ENCODE measurements at places on chromosomes 11 and 22.

GRCh38 chr11:102302241-102302640 is 15.0 kb upstream of the BIRC3 start:
- no peak for DNase-seq

DNA sequence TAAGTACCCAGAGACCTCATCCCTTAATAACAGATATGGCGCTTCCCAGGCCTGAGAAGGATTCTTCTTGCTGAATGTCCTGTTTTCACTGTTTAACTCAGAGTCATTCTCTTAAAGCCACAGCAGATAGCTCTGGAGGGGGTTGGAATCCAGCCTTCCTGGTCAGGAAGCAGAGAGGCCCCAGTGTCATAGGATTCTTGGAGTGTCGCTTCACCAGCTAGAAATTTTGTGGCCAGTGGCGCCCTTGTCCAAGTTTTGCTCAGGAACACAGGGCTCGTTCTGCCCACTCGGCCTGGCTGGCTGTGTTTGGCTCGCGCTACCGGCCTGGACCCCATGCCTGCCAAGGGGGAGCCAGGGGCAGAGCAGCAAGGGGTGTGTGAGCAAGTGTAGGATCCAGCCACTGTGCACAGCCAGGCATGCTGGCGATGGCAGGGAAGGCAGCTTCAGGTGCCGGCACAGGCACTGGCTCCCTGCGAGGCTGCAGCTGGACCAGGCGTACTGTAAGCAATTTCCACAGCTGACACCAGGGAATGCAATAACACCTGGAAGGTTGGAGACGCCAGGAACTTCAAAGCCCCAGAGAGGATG is 214.8 kb upstream of the SESN3 start:
- DNase-seq = no peak

DNA sequence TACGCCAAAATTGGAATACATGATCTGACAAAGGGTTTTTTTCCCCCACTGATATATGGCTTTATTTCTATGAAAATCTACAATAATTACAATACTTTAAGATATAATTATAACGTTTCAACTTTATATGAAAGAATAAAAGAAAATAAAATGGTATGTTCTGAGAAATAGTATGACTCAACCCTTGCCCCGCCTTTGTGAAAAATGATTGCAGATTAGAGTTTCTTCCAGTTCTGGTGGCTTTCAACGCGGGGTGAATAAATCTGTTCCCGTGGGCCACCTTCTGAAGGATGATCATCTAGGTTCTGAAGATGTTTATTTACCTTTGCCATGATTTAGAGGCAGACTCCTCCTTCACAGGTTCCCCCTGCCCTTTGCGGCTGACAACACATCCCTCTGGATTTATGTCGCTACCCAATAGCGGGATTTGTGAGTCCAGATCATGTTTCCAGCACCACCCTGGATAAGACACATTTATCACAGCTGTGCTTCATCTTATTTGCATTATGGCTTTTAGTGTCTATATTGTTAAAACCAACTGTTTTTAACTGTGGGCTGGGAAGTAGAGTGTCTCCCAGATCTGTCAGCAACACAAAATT is 607.0 kb upstream of the KIRREL3 start:
- DNase-seq = no peak

- DNase-seq = peak; percentile 74
These were observed 195.3 kb downstream of the BRD1 start for GRCh38 chr22:49632199-49633009.

DNA sequence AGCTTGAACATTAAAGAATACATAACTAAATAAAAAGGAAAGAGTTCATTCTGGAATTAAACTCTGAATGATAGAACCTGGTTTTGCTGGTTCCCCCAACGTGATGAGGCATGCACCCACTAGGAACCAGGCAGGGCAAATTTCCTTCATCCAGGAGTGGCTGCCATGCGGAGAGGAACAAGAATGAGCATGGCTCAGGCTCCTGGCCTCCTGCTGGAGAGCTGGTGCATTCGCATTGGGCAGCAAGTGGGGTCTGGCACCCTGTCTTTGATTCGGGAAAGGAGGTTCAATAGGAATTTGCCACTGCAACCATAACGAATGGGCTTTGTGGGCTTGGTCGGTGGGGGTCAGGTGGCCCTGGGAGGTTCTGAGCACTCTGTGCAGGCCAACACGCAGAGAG is 169.8 kb upstream of the TENM4 start:
- no peak for DNase-seq

DNA sequence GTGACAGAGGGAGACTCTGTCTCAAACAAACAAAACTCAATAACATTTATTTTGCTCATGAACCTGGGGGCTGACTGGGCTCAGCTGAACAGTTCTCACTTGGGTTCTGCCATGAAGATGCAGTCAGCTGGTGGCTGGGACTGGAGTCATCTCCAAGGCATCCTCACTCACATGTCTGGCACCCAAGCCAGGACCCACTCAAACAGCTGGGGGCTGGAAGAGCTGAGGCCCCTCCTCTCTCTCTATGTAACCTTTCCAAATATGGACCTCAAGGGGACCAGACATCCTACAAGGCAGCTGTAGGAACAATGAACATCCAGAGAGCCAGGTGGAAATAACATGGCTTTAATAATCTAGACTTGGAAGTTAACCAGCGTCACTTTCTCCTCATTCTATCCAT is 16.8 kb downstream of the HSPA8 start:
- no peak for DNase-seq

- no peak for DNase-seq
These were observed 55.8 kb upstream of the RRAS2 start for GRCh38 chr11:14414470-14415461.

DNA sequence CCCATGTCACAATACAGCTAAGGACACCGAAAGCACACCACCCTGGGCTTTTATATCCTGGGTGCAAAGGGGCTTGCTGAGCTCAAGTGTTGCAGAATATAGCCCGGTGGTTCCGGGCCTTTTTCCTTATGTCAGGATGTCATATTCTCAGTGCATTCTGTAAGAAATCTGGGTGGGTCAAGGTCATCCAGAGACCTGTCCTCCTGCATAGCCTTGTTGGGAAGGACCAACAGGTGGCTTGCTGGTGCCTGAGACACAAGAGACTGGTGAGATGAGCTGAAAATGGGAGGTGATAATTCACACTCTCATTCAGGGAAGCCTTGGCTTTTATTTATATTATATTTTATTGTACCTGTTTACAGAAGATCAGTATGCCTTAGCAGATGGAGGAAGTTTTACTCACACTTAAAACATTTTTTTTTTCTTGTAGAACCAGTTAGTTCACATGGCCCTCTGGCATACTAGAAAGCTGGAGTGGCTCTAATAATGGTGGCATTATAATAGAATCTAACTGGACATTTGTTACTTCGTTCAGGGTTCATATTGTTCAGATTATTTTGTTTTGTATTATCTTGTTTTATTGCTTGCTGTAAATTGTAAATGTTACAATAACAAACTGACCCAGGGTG is 14.6 kb upstream of the TMEM123 start:
- DNase-seq = no peak

DNA sequence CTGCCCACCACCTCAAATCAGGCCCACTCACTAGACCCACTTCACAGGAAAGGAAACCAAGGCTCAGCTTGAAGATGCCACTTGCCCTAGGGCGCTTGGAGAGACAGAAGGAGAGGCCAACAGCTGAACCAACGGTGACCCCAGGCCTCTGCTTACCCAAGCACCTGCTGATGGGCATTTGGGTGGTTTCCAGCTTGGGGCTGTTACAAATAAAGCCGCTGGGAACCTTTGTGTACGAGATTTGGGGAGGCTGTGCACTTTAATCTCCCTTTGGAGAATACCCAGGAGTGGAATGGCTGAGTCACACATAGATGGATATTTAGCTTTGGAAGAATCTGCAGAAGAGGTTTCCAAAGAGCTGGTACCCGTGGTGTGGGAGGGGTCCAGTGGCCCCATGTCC is 50.9 kb upstream of the LINC01488 start:
- DNase-seq = no peak

DNA sequence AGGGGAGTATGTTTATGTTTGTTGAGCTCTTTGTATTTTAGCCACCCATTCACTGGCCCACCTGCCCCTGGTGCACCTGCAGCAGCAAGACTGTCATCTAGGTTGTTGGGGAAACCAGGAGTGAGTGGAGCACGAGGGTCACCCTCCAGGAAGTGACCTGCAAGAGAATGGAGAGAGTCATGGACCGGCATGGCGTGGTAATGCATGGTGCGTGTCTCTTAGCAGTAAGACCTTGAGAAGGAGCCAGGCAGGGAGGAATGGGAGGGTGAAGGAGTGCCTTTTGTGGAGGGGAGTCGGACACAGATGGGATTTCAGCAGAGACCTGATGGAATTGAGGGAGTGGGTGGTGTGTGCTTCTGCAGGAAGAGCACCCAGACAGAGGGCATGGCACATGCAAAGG is 37.9 kb downstream of the KCNQ1 start:
- DNase-seq = no peak

DNA sequence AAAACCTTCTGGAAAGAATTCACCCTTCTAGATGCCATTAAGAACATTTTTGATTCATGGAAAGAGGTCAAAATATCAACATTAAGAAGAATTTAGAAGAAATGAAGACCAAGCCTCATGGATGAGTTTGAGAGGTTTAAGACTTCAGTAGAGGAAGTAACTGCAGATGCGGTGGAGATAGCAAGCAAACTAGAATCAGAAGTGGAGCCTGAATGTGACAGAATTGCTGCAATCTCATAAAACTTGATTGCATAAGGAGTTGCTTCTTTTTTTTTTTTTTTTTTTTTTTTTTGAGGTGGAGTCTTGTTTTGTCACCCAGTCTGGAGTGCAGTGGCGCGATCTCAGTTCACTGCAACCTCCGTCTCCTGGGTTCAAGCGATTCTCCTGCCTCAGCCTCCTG is 51.6 kb downstream of the MS4A13 start:
- DNase-seq = no peak

DNA sequence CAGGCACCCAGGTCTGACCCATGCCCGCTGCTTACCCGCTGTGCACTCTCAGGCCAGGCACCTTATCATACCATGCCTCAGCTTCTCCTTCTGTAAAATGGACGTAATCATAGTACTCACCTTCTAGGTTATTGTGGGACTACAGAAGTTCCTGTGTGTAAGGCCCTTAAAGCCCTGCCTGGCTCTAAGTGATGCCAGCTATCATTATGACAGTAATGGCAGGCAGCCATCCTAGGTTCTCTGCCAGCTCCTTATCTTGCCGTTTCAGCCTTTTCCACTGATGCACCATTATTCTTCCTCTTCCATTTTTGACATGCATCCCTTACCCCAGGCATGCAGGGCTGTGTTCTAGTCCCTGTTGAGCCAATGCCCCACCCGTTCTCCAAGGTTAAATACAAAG is 57.9 kb downstream of the DBX1 start:
- DNase-seq = peak; percentile 40

GRCh38 chr22:30357236-30357570 is 396 bp downstream of the CCDC157 start:
- DNase-seq = no peak

DNA sequence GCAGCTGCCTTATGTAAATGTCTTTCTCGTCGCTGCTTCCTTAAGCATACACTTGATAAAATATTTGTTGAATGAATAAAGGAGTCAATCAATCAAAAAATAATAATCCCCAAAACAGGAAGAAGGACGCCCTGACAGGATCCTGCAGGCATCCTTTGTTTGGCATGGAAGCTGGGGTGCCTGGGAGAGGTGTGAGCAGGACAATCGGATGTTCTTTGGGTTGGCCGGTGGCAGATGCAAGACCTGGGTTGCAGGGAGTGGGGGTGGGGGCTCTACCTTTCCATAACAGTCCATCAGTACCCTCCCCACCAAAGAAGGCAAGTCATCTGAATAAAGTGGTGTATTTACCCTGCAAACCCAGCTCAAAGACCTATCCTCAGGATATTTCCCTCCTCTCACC is 1.4 kb upstream of the SHANK2 start:
- DNase-seq = no peak

DNA sequence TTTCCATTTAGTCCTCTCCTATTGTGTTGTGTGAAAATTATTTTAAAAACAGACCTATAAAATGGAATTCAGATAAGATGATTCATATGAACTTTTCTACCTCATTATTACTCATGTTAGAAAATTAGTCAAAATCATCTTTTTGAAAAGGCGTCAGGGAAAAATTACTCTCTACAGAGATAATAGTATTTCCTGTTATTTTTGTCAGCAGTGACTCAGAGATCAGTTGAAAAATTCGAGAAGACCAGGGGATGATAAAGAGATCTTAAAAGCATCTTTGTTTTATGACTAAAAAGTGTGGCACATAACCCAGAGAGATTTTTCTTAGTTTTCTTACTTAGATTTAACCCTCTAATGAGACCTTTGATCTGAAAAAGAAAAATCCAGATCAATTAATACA is 157.9 kb upstream of the CARD18 start:
- no peak for DNase-seq

GRCh38 chr11:45229401-45230020 is 56.6 kb downstream of the SYT13 start:
- DNase-seq = no peak

DNA sequence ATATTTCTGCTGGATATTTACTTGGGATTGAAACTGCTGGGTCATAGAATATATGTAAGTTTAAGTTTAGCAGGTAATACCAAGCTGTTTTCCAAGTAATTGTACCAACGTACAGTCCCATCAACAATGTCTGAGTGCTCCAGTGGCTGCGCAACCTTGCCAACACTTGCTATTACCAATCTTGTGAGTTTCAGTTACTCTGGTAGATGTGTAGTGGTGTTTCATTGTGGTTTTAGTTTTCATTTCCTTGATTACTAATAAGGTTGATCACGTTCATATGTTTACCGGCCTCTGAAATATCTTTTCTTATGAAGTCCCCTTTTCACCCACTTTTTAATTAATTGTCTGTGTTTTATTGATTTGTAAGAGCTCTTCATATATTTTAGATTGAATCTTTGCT is 370.6 kb upstream of the CADM1 start:
- DNase-seq = no peak

GRCh38 chr11:112584672-112585071 is 324.0 kb upstream of the PLET1 start:
- no peak for DNase-seq

DNA sequence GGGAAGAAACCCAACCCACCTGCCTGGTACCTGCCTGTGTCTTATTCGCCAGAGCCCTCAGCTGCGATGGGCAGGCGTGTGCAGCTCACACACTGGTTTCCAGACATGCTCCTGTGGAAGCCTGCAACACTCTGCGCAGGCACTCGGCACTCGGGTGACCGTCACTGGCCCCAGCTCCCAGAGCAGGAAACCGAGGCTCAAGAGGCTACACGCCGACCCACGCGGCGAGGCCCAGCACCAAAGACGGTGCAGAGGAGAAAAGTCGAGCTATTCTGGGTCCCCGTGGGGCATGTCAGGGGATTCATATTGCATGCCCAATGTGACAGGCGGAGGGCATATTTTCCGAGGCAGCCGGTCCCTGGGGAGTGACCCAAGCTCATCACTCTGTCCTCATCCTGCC is 11.6 kb upstream of the FGF19 start:
- no peak for DNase-seq

- DNase-seq = no peak
These were observed 4.7 kb upstream of the ASCC2 start for GRCh38 chr22:29842740-29843139.

DNA sequence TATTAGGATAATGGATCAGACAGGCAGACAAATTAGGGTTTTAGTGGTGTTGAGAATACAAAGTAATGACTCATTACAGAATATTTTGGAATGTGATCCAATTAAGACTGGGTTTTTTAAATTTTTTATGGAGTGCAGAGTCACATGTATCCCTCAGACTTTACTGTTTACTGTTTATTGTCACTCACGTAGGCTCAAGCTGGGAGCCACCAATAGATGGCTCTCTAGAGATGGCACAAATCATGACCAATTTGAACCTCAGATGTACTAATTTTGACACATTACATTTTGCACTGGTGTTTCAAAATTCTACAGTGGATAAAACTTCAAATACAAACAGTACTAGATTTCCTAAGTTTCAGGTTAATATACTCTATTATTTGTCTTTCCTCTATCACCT is 53.6 kb upstream of the ANO3 start:
- DNase-seq = no peak

- DNase-seq = no peak
These were observed 122.9 kb upstream of the CADM1 start for GRCh38 chr11:115627071-115627470.
